Activated naive CD4-positive, alpha-beta T cell treated with anti-CD3 and anti-CD28 coated beads for 36 hours (primary cell): ENCODE measurements at places on chromosomes 1 and 21. TPM values are rescaled to one million over a fixed set of nuclear protein-coding genes. Genes with fewer than 3 reads are reported as not detected.

The ATP6V1G3 gene
- not detected for total RNA-seq

The GPR3 gene
- total RNA-seq = 0.74 TPM

The TSPAN1 gene
- total RNA-seq = not detected

The CLDN8 gene
- total RNA-seq = not detected

The AMY1C gene
- total RNA-seq = not detected

The AMPD1 gene
- total RNA-seq = not detected

The HENMT1 gene
- total RNA-seq = 18.7 TPM

The IFI6 gene
- 115 TPM for total RNA-seq

The GNB1 gene
- total RNA-seq = 326 TPM

The CD101 gene
- total RNA-seq = 1.1 TPM

The BCAR3 gene
- total RNA-seq = 0.55 TPM

The IPO9 gene
- total RNA-seq = 65.7 TPM

The PLA2G2A gene
- not detected for total RNA-seq

The EXO1 gene
- 59.6 TPM for total RNA-seq

The CYP4Z1 gene
- total RNA-seq = not detected

The SH2D2A gene
- total RNA-seq = 134 TPM

The VAMP4 gene
- total RNA-seq = 10.5 TPM

The C1orf226 gene
- total RNA-seq = 0.12 TPM

The CAPN9 gene
- total RNA-seq = not detected

The CHRM3 gene
- total RNA-seq = not detected

The SPRR4 gene
- not detected for total RNA-seq

The ARTN gene
- not detected for total RNA-seq

The ITGB2 gene
- total RNA-seq = 182 TPM

The LRRC3 gene
- 2.8 TPM for total RNA-seq

The GFI1 gene
- total RNA-seq = 42.8 TPM
